ENCODE measurements at places on chromosomes 6 and 20. TPM values are rescaled to one million over a fixed set of nuclear protein-coding genes. Genes with fewer than 3 reads are reported as not detected.
A peak's percentile ranks its signal among the peaks of the same experiment; 100 is the strongest.

The B3GALT4 gene
- polyA plus RNA-seq, result 5.7 TPM

The ANKRD66 gene
- not detected for polyA plus RNA-seq

The PDSS2 gene
- polyA plus RNA-seq, result 12.8 TPM

The PAK1IP1 gene
- 15.2 TPM for polyA plus RNA-seq

The OR2H2 gene
- polyA plus RNA-seq, result 0.03 TPM

The MCCD1 gene
- not detected for polyA plus RNA-seq

The BMP2 gene
- polyA plus RNA-seq, result 15.2 TPM

The NAA20 gene
- polyA plus RNA-seq, result 61.5 TPM

DNA sequence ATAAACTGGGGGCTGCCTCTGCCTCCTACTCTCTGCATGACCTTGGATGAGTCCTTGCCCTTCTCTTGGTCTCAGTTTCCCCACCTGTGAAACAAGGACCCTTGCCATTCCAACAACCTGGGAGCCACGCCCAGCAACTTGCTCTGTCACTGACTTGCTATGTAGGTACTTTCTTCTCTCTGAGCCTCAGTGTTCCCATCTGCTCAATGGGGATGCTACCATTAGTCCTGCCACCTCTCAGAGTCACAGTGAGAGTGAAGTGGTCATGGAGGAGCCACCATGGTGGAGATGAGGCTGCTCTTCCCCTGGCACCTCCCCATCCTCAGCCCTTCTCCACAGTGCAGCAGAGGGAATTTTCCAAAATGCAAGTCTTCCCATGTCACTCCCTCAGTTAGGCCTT, 70.6 kb downstream of the CDH22 start:
- H3K4me3 ChIP-seq, result no peak overlapping the region
- DNase-seq, result no peak
- H3K27ac ChIP-seq, result no peak overlapping the region
- peaks cover 15% of the 10 kb centered on the region for H3K27me3 ChIP-seq
- no peaks in the 10 kb centered on the region for H3K36me3 ChIP-seq
- no peaks in the 10 kb centered on the region for H3K4me1 ChIP-seq

- no peak overlapping the region for H3K27ac ChIP-seq
- H3K4me1 ChIP-seq, result no peaks in the 10 kb centered on the region
- no peak overlapping the region for H3K4me3 ChIP-seq
Measured at GRCh38 chr6:130140084-130140483, 82.7 kb downstream of the SAMD3 start.

DNA sequence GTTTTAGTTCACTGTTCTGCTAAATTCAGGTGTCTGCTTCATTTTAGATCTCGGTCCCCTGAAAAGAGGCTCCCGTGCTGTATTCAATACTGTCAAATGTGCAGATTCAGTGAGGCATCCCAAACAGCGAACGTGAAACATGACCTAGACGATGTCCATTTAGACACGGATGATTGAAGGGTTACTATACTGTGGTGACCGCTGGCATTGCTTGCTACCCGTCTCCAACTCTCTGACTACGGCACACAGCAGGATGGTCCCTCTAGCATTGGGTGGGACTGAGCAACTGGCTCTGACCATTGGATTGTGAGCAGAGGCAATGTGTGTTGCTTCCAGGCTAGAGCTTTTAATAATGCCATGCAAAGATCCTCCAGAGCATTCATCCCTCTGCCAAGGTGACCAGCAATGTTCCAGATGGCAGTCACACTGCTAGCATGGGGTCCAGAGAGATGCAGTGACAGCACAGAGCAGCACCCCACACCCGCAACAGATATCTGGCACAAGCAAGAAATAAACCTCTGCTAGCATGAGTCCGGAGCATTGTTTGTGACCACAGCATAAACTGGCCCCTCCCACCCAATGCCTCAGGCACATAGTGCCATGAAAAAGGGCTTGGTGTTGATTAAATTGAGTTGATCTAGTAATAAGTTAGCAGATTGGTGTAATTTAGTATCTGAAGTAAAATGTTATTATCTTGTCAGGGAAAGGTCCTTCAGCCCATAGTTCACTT, 9.0 kb downstream of the METTL24 start:
- H3K36me3 ChIP-seq, result no peaks in the 10 kb centered on the region
- H3K4me3 ChIP-seq, result no peak overlapping the region
- H3K27ac ChIP-seq, result no peak overlapping the region
- DNase-seq, result no peak
- H3K4me1 ChIP-seq, result no peaks in the 10 kb centered on the region
- no peaks in the 10 kb centered on the region for H3K27me3 ChIP-seq

DNA sequence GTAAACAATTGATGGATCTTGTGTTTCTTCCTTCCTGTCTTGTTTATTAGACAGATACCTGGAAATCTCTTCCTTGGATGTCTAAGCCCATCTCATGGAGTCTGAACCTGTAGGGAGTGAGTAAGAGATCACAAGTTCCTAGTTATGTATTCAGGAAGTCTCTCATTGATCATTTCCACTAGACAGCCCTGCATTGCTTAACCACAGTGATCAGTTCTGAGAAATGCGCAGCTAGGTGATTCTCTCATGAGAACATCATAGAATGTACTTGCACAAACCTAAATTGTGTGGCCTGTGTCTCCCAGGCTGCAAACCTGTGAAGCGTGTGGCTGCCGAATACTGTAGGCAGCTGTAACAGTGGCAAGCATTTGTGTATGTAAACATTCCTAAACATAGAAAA, 39.1 kb downstream of the FAM120B start:
- no peak overlapping the region for H3K27ac ChIP-seq
- H3K4me1 ChIP-seq, result no peaks in the 10 kb centered on the region
- H3K27me3 ChIP-seq, result no peaks in the 10 kb centered on the region
- DNase-seq, result no peak
- no peak overlapping the region for H3K4me3 ChIP-seq
- H3K36me3 ChIP-seq, result peaks cover 55% of the 10 kb centered on the region

GRCh38 chr6:80366714-80367113, 260.2 kb downstream of the BCKDHB start:
- H3K4me1 ChIP-seq, result no peaks in the 10 kb centered on the region
- H3K36me3 ChIP-seq, result no peaks in the 10 kb centered on the region
- H3K27ac ChIP-seq, result no peak overlapping the region
- no peaks in the 10 kb centered on the region for H3K27me3 ChIP-seq

- peaks cover 6% of the 10 kb centered on the region for H3K4me1 ChIP-seq
- H3K27ac ChIP-seq, result no peak overlapping the region
- peak; percentile 11 for DNase-seq
- H3K36me3 ChIP-seq, result no peaks in the 10 kb centered on the region
- H3K4me3 ChIP-seq, result no peak overlapping the region
Measured at GRCh38 chr6:40160826-40161225, 226.6 kb upstream of the MOCS1 start.

GRCh38 chr20:8640461-8640860, 428.4 kb upstream of the PLCB4 start:
- no peaks in the 10 kb centered on the region for H3K27me3 ChIP-seq
- no peak overlapping the region for H3K4me3 ChIP-seq
- no peaks in the 10 kb centered on the region for H3K4me1 ChIP-seq
- H3K36me3 ChIP-seq, result no peaks in the 10 kb centered on the region
- DNase-seq, result no peak
- H3K27ac ChIP-seq, result no peak overlapping the region

DNA sequence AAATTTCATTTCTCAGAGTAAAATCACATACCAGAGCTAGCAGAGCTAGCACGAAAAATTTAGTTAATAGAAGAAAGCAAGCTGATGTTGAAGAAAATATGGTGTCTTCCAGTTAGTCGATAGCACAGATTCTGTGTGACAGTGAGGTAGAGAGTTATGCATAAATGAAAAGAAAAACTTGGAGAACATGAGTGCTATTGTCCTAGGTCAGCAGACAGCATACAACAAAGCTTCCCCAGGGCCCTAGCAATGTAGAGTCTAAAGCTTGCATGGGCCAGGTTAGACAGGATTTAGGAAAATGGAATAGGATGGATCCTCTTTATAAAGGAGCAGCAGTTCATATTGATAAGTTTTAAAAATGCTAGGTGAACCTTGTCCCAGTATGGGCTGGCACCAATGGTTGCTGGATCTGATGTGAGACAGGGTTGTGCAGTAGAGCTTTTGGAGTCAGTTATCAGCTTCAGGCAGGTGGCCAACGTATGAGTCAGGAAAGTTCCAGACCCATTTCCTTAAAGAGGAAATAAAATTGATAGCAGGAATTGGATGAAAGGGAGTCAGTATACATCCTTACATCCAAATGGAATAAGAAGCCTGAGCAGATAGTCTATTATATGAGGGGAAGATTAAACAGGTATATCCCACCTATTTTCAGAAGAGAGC, 277.2 kb downstream of the FRK start:
- no peak overlapping the region for H3K27ac ChIP-seq
- no peaks in the 10 kb centered on the region for H3K4me1 ChIP-seq
- H3K36me3 ChIP-seq, result no peaks in the 10 kb centered on the region

GRCh38 chr6:88365230-88365629, 199.1 kb upstream of the CNR1 start:
- no peaks in the 10 kb centered on the region for H3K36me3 ChIP-seq
- H3K4me3 ChIP-seq, result no peak overlapping the region
- DNase-seq, result no peak
- H3K27me3 ChIP-seq, result no peaks in the 10 kb centered on the region
- H3K4me1 ChIP-seq, result no peaks in the 10 kb centered on the region

DNA sequence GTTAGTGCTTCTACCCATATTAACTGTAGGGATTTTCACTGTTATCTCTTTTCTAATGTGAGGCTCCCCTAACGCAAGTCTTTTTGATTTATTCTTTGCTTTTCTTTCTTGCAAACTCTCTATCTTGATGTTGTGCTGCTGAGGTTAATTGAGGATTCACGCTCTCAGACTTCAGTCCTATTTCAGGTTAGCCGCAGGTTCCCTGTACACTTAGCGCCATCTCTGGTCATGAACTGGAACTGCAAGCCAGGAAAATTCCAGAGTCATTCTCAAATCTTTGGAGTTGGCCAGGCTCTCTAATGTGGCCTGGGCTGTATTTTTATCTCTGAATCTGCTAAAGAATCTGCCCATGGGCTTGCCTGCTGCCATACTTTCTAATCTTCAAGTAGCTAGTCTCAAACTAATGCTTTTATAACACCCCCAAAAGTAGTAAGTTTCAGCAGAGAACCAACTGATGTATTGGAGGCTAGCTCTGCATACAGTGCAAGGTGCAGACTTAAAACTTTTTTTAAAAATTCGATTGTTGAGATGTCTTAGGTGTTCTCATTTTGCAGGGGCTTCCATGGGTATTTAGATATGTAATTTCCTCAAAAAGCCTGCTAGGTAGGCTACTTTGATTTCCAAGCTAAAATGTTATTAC, 91.1 kb upstream of the OPRM1 start:
- no peaks in the 10 kb centered on the region for H3K27me3 ChIP-seq
- no peak overlapping the region for H3K27ac ChIP-seq
- no peak for DNase-seq
- H3K36me3 ChIP-seq, result no peaks in the 10 kb centered on the region

DNA sequence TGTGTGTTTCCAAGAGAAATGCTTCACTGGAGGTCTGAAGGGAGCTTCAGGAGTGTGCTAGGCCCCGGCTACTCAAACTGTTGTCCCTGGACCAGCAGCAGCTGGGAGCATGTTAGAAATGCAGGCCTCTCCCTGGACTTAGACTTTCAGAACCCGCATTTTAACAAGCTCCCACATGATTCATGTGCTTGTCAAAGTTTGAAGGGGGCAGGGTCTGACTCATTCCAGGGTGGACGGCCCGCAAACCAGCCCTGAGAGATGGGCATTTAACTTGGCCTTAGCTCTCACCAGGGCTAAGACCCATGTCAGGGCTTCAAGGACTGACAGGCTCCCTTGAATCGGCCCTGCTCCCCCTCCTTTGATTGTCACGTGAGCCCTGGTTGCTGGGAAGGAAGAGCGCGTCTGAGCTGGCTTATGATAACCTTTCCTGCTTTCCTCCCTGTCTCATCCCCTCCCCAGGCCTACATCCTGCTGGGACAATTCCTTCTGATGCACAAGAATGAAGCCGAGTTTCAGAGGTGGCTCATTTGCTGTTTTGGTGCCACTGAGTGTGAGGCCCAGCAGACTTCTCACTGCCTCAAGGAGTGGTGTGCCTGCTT, 35.5 kb downstream of the BANF2 start:
- H3K4me1 ChIP-seq, result peaks cover 9% of the 10 kb centered on the region
- no peak overlapping the region for H3K27ac ChIP-seq
- no peak overlapping the region for H3K4me3 ChIP-seq
- H3K27me3 ChIP-seq, result no peaks in the 10 kb centered on the region
- H3K36me3 ChIP-seq, result no peaks in the 10 kb centered on the region
- peak; percentile 24 for DNase-seq

GRCh38 chr6:9520417-9521151, 894.3 kb downstream of the TFAP2A start:
- no peaks in the 10 kb centered on the region for H3K36me3 ChIP-seq
- H3K27ac ChIP-seq, result no peak overlapping the region
- H3K4me3 ChIP-seq, result no peak overlapping the region
- no peaks in the 10 kb centered on the region for H3K4me1 ChIP-seq
- DNase-seq, result no peak

GRCh38 chr6:85942844-85943243, 300.2 kb upstream of the SYNCRIP start:
- H3K4me1 ChIP-seq, result no peaks in the 10 kb centered on the region
- H3K27me3 ChIP-seq, result no peaks in the 10 kb centered on the region
- DNase-seq, result no peak
- H3K36me3 ChIP-seq, result no peaks in the 10 kb centered on the region
- no peak overlapping the region for H3K4me3 ChIP-seq
- no peak overlapping the region for H3K27ac ChIP-seq

All from large intestine (tissue), 12 donors.